ENCODE measurements at places on chromosomes 16 and 17. TPM values are rescaled to one million over a fixed set of nuclear protein-coding genes. Genes with fewer than 3 reads are reported as not detected.

DNA sequence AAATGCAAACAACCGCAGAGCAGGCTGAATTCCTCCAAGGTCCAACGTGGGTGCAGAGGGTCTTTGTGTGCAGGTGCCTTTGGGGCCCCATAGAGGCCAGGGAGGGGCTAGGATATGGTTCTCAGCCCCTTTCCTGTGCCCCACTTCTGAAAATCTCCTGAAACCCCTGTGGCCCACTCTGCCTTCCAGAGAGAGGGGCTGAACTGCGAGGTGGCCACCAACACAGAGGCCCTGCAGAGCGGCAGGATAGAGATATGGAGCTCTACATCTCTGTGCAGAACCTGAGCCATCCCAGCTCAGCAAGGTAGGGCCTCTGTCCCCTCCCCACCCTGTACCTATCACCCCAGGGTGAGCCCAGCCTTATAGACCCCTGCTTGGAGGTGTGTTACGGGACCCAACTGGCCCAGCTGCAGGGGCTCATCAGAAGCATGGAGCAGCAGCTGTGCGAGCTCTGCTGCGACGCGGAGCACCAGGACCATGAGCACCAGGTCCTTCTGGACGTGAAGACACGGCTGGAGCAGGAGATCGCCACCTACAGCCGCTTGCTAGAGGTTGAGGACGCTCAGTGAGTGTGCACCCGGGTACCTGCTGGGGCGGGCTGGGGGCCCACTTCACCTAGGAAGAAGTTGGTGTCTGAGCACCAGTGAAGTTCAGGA, 5.5 kb downstream of the USP6 start:
- peak; percentile 35 for DNase-seq

- peak; percentile 78 for DNase-seq
These were observed at the start of gene ASIC2 for GRCh38 chr17:33292981-33293867. Gene ASIC2 (minus strand): TSS chr17:33293295.

DNA sequence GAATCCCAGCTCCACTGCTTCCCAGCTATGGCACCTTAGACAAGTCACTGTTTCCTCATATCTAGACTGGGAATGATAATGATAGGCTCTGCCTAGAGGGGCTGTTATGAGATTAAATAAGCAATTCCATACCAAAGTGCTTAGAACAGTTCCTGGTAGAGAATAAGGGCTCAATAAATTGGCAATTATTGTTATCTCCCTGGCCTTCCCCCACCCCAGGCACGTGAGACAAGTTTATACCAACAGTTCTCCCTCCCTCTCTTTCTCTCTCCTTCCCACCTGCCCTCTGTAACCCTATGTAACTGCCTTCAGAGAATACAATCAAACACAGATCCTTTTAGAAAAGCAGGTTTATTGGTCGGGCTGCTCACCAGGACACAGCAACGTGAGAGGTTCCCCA, 13.9 kb upstream of the STAT3 start:
- peak; percentile 1 for DNase-seq

DNA sequence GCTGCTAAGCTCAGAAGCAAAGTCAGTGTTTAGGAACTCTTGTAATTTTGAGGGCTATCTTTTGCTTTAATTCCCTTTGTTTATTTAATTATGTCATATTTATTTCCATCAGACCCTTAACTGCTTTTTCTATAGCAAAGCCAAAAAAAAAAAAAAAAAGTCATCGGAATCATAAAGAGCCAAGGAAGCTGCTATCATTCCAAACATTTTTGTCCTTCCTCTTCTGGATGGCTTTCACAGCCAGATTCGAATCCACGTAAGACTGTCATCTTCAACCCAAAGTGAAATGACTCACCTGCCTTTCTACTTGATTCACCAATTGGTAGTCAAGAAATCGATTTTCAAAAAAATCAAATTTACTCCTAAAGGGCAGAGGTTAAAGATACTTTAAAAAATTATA, 38.4 kb downstream of the WIPI1 start:
- no peak for DNase-seq

Gene TP53TG3B
- not detected for total RNA-seq

- no peak for DNase-seq
These were observed 52.8 kb downstream of the CDH11 start for GRCh38 chr16:65069065-65069464.

GRCh38 chr17:1047879-1048470, 51.0 kb downstream of the TIMM22 start:
- peak; percentile 69 for DNase-seq

DNA sequence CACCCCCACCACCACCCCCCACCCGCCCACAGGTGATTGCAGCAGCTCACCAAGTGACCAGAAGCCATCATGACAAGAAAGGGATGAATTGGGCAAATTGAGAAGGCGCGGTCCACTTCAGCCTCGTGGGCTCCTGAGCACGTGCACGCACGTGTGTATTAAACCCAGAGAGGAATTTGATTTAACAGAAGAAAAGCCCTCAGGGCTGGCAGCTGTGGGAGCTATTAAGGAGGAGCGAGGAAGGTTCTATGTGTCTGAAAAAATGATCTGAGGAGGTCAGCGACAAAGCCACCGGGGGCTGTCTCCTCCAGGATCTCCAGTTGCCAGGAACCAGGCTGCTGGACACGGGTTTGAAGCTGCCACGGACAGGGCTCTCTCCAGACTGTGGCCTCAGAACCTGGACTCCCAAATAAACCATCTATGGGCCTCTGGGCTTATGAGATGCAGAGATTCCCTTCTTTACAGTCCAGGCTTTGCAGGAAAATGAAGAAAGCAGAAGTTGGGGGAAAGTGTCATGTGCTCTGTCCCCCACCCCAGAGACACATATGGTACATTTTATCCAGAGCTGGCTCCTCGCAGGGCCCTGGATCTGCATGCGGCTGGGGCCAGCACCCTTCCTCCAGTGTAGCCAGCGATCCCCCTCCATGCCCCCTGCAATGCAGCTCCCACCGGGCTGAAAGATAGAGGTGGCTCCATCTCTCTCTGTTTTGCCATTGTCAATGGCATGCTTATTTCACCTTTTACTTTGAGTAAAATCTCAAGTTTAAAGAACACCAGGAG, 219.7 kb upstream of the RPL38 start:
- no peak for DNase-seq

Gene ADORA2B
- total RNA-seq, result 1.2 TPM

Gene AHSP
- 4.7 TPM for total RNA-seq

DNA sequence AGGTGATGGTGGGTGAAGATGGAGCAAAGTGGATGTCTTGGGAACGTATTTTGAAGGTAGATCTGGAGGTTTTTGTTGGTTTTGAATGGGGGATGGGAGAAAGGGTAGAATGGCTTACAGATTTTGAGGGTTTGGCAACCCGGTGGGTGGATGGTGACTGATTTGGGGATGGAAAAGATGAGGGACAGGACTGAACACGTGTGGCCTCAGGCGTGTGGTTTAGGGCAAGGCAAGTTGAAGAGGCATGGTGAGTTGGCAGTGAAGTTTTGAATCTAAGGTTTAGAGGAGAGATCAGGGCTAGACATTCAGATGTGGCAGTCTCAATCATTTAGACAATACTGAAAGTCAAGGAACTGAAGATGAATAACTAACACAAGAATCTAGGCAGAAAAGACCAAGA, 5.0 kb upstream of the DCTPP1 start:
- no peak for DNase-seq

- no peak for DNase-seq
These were observed 17.5 kb downstream of the UBALD1 start for GRCh38 chr16:4597174-4597573.

Gene RNU2-1
- 5,422 TPM for total RNA-seq

DNA sequence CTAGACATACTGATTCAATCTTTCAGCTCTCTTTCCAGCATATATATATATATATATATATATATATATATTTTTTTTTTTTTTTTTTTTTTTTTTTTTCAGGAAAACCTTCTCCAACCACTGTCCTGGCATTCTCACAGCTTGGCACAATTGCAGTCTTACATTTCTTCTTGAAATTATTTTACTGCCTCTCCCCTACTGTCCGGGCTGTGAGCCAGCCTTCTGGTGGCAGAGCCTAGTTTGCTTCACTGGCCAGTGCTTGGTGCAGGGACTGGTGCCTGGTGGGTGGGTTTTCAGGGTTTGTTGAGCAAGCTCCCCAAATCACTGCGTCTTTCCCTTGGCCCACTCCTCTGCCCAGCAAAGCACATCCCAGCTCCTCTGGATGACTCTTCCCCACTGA, 28.5 kb downstream of the PRSS54 start:
- DNase-seq, result no peak

DNA sequence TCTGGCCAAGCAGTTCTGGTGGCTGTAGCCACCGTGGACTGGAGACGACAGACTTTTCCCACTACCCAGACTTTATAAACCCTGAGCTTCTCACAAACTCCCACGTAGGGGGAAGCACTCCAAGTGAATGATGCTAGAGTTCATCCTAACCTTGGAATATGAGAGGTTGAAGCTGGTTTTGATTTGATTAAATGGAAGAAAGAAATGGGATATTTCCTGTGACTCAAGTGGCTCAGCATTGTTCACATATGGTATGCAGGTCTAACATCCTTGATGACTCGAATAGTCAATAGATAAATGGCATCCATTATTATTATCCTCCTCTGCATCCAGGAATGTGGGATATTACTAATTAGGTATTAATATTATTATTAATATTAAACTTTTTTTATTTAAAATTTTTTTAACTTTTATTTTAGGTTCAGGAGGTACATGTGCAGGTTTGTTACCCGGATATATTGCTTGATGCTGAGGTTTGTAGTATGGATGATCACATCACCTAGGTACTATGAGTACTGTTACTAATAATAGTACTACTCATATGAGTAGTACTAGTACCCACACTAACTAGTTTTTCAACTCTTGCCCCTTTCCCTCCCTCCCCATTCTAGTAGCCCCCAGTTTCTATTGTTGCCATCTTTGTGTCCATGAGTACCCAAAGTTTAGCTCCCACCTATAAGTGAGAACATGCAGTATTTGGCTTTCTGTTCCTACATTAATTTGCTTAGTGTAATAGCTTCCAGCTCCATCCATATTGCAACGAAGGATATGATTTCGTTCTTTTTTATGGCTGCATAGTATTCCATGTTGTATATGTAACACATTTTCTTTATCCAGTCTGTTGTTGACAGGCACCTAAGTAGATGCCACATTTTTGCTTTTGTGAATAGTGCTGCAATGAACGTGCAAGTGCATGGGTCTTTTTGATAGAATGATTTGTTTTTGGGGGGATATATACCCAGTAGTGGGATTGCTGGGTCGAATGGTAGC, 22.9 kb downstream of the PIK3R6 start:
- DNase-seq, result no peak

DNA sequence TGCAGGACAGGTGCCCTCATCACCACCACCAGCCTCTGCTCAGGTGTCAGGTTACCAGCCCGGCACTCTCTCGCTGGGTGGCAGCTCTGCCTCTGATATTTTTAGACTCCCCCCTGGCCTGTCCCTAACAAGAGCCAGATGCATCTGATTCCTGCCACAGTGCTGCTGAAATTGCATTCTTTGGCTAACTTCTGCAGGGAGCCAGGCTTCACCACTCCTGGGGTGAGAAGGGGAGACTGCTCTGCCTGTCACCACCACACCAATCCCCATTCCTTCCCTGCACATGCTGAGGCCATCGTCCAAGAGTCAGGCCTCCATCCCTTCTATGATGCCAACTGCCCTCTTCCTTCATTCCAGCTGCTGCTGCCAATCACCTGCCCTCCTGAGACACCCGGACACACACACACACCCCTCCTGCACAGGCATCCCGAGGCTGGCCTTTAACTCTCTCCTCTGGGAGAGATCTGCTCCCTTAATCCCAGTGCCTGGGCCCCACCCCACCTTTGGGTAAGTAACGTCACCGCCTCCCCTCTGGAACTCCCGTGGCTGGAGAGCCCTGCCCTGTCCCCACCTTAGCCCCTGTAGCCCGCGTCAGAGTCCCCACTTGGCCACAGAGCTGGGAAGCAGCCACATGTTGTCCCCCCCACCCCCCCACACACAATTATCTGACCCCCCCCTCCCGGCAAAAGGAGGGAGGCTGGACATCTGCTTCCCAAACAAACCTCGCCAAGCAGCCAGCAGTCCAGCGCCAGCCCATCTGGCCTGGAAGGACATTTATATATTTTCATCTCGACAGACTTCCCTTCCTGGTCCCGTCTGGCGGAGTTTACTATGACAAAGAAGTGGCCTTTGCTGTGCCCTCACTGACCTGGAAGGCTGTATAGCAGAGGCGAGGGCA, 2.8 kb downstream of the EMP2 start:
- DNase-seq, result no peak

DNA sequence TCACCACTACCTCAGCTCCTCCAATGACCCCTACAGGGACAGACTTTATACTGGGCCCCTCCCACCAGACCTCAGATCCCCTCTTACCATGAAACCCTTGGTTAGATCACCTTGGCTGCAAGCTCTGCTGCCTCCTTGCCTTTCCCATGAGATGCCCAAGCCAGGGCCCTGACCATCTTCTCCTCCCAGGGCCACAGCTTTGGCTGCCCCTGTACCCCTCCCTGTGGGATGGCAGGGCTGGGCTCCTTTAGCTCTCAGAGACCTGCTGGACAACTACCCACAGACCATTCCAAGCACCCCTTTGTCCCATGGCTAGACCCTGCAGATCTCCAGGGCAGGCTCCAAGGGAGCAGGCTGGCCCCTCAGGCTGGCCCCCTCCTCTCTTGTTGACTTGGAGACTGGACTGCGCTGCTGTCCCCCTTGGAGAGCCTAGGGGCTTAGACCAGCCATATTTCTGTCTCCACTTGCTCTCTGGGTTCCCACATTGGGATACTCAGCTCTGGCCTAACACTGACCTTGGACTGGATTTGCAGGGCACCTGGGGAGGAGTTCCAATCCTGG, 1692.7 kb downstream of the TP53TG3F start:
- DNase-seq, result peak; percentile 53
